DMS 273 treated with DMSO at 0.1 percent for 48 hours (cell line): ENCODE measurements at places on chromosomes 1 and 21.

GRCh38 chr1:114979278-114979891, 50.2 kb upstream of the TSHB start:
- DNase-seq, result no peak

DNA sequence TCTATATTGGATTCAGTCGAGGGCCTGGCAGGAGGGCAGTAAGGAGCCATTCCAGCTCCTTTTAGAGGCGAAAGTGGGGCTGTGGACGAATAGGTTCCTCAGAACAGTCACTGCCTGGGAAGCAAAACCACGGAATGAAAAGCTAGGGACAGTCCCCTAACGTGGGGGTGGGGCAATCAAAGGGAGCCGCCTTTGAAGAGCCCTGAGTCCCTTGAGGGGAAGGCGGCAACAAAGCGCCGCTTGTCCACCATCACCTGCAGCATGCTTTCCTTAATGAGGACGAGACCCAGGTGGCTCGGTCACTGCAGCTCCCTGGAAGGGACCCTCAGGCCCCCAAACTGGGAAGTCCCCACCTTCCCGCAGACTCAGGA, 184.7 kb downstream of the ETS2 start:
- DNase-seq, result no peak

GRCh38 chr1:53660666-53661065, 78.3 kb downstream of the GLIS1 start:
- no peak for DNase-seq

GRCh38 chr1:163528710-163529348, 207.1 kb downstream of the NUF2 start:
- DNase-seq, result no peak

DNA sequence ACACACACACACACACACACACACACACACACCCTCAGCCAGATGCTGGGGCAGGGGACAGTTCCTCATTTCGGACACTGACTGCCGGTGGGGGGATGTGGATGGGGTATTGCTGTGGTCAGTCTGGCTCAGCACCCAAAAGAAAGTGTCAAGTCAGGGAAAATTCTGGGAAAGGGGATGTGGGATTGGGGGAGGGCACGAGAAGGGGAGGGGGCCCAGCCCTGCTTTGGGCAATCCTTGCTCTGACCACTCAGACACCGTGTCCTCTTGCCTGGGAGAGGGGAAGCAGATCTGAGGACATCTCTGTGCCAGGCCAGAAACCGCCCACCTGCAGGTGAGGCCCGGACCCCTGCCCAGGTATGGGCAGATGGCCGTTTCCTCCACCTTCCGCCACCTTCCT, at the start of gene C1QC:
Gene C1QC (plus strand): TSS at position 253 of the 400 bp plus-strand sequence. CDS start 391 bp downstream, outside the sequence.
- DNase-seq, result no peak
